ENCODE measurements at places on chromosomes 11 and 22. TPM values are rescaled to one million over a fixed set of nuclear protein-coding genes. Genes with fewer than 3 reads are reported as not detected.

The CXCR5 gene
- total RNA-seq: not detected

The LYVE1 gene
- total RNA-seq: not detected

The OR8G1 gene
- not detected for total RNA-seq

The SYT8 gene
- total RNA-seq: not detected

The OR51E2 gene
- 0.37 TPM for total RNA-seq

The BTBD10 gene
- total RNA-seq: 66.2 TPM

The SLC22A8 gene
- not detected for total RNA-seq

The MFNG gene
- 0.08 TPM for total RNA-seq

The MAPK11 gene
- 5.5 TPM for total RNA-seq

The SYCE3 gene
- not detected for total RNA-seq

The CCDC88B gene
- total RNA-seq: 1.8 TPM

The ROBO4 gene
- total RNA-seq: not detected

The LRRC4C gene
- total RNA-seq: 6.2 TPM

The CHRM4 gene
- 0.48 TPM for total RNA-seq

The TTLL1 gene
- total RNA-seq: 3.5 TPM

The SHANK2 gene
- total RNA-seq: not detected

The TBX1 gene
- not detected for total RNA-seq

The SLC22A6 gene
- total RNA-seq: not detected

The NXPE4 gene
- not detected for total RNA-seq

The FGF19 gene
- not detected for total RNA-seq

The NXPE2 gene
- total RNA-seq: not detected

The SLC3A2 gene
- 478 TPM for total RNA-seq

The MIEF1 gene
- 18.0 TPM for total RNA-seq

The CSNK2A3 gene
- total RNA-seq: 2.1 TPM

The CD59 gene
- 287 TPM for total RNA-seq

The GGTLC2 gene
- not detected for total RNA-seq

The CHST1 gene
- 2.0 TPM for total RNA-seq

The PRRG4 gene
- 0.25 TPM for total RNA-seq

The PTPRCAP gene
- total RNA-seq: 4.0 TPM

The ACR gene
- total RNA-seq: not detected

The SF3B2 gene
- total RNA-seq: 135 TPM

Measured in H4 (cell line).